ENCODE measurements at places on chromosomes 1 and 21.

- no peaks in the 10 kb centered on the region for H3K27me3 ChIP-seq
- no peak overlapping the region for H3K4me3 ChIP-seq
- 0 out of 2 replicates have a peak, but pooled peaks cover 2% of the 10 kb centered on the region for H3K4me1 ChIP-seq
- no peak for DNase-seq
- no peaks in the 10 kb centered on the region for H3K36me3 ChIP-seq
Measured at GRCh38 chr1:172254521-172255222, 165.8 kb upstream of the C1orf105 start.

DNA sequence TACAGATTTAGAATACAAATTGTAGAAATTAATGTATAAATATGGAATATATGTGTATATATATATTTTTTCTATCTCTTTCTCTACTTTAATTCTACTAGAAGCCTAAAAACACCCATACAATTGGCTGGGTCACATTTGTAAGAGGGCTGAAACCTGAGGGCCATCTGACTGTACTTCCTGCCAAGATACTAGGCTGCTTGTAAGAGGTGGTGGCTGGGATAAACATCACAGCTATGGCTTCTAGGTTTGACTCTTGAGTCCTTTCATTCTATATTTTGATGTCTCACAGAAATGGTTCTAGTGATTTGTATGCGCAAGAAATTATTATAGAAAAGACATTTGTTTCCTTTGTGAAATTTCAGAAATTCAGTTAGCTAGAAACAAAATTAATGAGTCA is 1155.2 kb upstream of the B3GALT2 start:
- H3K4me1 ChIP-seq = no peaks in the 10 kb centered on the region
- H3K36me3 ChIP-seq = no peaks in the 10 kb centered on the region
- no peak overlapping the region for H3K27ac ChIP-seq
- no peak for DNase-seq
- no peaks in the 10 kb centered on the region for H3K27me3 ChIP-seq

GRCh38 chr21:45429221-45430175 is 24.5 kb downstream of the COL18A1 start:
- H3K4me3 ChIP-seq = no peak overlapping the region
- DNase-seq = no peak
- H3K36me3 ChIP-seq = no peaks in the 10 kb centered on the region
- H3K27ac ChIP-seq = no peak overlapping the region
- no peaks in the 10 kb centered on the region for H3K4me1 ChIP-seq

DNA sequence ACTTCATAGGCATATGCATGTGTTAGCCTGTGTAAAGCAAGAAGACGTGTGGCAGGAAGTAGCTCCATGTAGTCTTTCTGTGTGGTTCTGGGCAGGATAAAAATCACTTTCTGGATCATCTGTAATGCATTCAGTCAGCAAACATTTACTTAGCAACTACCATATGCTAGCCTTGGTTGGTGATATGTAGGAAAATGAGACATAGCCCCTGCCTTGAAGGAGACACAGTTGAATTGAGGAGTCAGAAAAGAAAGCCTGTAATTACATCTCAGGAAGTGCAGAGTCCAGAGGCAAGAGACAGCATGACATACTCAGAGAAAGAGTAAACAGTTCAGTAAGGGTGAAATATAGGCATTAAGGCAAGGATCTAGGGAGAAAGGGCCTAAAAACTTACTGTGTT is 38.5 kb downstream of the DAB1 start:
- H3K27me3 ChIP-seq = no peaks in the 10 kb centered on the region
- H3K4me3 ChIP-seq = no peak overlapping the region
- no peaks in the 10 kb centered on the region for H3K36me3 ChIP-seq
- H3K27ac ChIP-seq = no peak overlapping the region

GRCh38 chr1:20403423-20404145 is 82.4 kb downstream of the CAMK2N1 start:
- H3K4me3 ChIP-seq = no peak overlapping the region
- no peaks in the 10 kb centered on the region for H3K4me1 ChIP-seq
- no peak for DNase-seq
- H3K27me3 ChIP-seq = peaks cover 12% of the 10 kb centered on the region
- H3K36me3 ChIP-seq = no peaks in the 10 kb centered on the region
- no peak overlapping the region for H3K27ac ChIP-seq

DNA sequence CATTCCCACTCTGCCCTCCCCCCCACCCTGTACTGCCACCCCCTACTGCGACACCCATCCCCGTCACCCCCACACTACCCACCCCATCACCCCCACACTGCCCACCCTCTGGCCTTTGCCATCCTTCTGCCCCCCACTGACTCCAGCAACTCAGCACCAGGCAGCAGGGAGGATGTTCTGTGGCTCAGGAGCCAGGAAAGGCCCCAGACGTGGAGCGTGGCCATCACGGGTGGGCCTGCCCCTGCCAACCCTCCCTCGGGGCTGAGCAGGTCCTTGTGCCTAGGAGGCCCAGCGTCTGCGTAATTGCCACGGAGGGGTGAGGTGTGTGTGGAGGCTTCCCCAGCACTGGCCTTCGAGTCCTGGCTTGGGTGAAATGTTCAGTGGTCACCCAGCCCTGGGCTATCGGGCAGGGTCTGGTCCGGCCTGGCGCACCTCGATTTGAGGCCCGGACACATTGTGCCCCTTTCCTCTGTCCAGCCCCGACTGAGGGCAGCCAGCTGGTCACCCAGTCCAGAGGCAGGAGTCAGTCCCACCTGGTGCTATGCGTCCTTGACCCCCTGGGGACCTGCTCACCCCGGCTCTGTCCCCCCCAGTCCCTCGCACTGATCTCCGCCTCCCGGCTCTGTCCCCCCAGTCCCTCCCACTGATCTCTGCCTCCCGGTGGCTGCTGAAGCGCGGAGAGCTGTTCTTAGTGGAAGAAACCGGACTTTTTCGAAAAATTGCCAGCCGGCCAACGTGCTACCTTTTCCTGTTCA is 23.0 kb downstream of the ARHGEF16 start:
- no peak overlapping the region for H3K27ac ChIP-seq
- H3K4me3 ChIP-seq = no peak overlapping the region
- H3K4me1 ChIP-seq = no peaks in the 10 kb centered on the region
- H3K27me3 ChIP-seq = no peaks in the 10 kb centered on the region

GRCh38 chr1:222582099-222582774 is 7.5 kb downstream of the TAF1A start:
- peaks cover 13% of the 10 kb centered on the region for H3K4me1 ChIP-seq
- H3K36me3 ChIP-seq = peaks cover 59% of the 10 kb centered on the region
- no peak overlapping the region for H3K27ac ChIP-seq
- DNase-seq = no peak
- H3K4me3 ChIP-seq = no peak overlapping the region
- no peaks in the 10 kb centered on the region for H3K27me3 ChIP-seq

- no peaks in the 10 kb centered on the region for H3K27me3 ChIP-seq
- no peak overlapping the region for H3K4me3 ChIP-seq
- H3K4me1 ChIP-seq = no peaks in the 10 kb centered on the region
- H3K36me3 ChIP-seq = peaks cover 13% of the 10 kb centered on the region
- no peak overlapping the region for H3K27ac ChIP-seq
Measured at GRCh38 chr1:100458661-100459357, 79.1 kb upstream of the GPR88 start.

DNA sequence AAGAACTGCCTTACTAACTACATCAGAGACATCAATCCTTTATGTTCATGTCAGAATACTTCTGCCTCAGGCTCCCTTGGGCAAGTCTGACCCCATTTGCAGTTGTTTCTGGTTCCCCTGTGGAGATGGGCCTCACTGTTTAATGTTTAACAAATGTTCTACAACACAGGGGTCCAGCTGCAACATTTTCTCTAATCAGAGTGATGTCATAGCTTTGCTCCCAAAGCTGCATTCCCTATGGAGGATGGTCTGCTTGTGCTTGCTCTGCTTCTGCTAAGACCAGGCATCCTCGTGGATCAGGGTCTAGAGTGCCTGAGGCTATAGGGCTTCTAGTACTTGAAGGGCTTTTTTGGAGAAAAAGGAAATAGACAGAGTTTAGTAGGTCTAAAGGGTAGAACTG is 1071.2 kb downstream of the TTLL7 start:
- no peaks in the 10 kb centered on the region for H3K4me1 ChIP-seq
- H3K4me3 ChIP-seq = no peak overlapping the region
- no peak overlapping the region for H3K27ac ChIP-seq
- H3K27me3 ChIP-seq = no peaks in the 10 kb centered on the region

DNA sequence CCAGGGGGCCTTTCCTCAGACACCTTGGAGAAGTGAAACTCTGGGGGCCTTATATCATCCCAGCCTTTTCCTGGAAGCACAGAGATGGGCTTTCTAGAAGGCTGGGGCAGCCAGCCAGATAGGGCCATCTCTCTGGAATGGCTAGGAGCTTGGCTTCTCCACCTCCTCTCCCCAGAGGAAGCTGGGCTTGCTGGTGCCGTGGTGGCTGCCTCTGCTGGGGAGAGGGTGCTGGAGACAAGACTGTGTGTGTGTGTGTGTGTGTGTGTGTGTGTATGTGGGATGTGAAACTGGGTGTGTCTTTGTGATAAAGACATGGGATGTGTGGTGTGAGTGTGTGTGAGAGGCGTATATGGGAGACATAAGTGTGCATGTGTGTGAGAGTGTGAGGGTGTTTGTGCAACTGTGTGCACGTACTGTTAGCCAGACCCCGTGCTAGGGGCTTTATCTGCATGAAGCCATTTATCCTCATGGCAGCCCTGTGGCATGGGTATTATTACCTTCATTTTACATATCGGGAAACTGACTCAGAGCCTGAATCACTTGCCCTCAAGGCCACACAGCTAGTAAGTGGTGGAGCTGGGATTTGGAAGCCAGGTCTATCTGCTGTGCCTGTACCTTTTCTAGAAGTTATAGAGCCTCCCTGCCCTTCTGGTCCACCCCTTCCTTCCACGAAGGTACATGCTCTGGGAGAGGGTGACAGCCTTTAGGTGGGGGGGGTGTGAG is 44.2 kb downstream of the PTPRU start:
- no peaks in the 10 kb centered on the region for H3K36me3 ChIP-seq
- H3K4me3 ChIP-seq = no peak overlapping the region
- DNase-seq = no peak
- no peaks in the 10 kb centered on the region for H3K4me1 ChIP-seq

- H3K27ac ChIP-seq = no peak overlapping the region
- no peaks in the 10 kb centered on the region for H3K4me1 ChIP-seq
- DNase-seq = no peak
- no peaks in the 10 kb centered on the region for H3K36me3 ChIP-seq
- H3K27me3 ChIP-seq = no peaks in the 10 kb centered on the region
- no peak overlapping the region for H3K4me3 ChIP-seq
Measured at GRCh38 chr1:99397029-99397428, 132.7 kb downstream of the PLPPR4 start.

Measured in DND-41 (cell line).